ENCODE measurements at places on chromosomes 13 and 19.

GRCh38 chr13:75145927-75146326 lies 336.0 kb downstream of the TBC1D4 start:
- DNase-seq, result no peak

DNA sequence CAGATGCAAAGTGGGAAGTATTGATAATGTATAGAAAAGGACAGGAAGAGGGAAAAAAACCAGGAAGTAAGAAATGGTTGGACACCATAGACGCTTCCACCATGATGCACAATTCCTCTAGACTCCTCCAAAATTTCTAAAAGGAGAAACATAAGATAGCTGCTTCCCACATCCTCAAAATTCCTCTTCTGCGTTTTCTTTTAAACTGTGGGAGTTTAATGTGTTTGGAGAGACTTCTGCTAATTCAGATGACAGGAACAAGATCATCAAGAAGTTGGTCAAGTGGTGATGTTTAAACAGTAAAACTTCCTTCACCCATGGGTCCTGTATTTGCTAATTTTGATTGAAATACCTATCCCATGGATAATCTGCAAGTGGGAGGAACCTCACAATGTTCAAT lies 130.2 kb downstream of the IRS2 start:
- no peak for DNase-seq

DNA sequence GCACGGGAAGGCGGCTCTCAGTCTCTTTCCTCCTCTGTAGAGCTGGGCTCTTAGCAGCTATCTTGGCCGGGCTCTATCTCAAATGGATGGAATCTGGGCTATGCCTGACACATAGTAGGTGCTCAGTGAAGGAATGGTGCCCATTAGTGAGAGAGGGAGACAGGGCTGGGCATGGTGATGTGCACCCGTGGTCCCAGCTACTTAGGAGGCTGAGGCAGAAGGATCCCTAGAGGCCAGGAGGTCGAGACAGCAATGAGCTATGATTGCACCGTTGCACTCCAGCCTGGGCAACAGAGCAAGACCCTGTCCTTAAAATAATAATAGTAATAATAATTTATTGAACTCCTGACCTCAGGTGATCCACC lies 14.7 kb downstream of the KLF2 start:
- DNase-seq, result no peak

GRCh38 chr19:1401889-1402217 lies 511 bp upstream of the GAMT start:
- DNase-seq, result no peak

DNA sequence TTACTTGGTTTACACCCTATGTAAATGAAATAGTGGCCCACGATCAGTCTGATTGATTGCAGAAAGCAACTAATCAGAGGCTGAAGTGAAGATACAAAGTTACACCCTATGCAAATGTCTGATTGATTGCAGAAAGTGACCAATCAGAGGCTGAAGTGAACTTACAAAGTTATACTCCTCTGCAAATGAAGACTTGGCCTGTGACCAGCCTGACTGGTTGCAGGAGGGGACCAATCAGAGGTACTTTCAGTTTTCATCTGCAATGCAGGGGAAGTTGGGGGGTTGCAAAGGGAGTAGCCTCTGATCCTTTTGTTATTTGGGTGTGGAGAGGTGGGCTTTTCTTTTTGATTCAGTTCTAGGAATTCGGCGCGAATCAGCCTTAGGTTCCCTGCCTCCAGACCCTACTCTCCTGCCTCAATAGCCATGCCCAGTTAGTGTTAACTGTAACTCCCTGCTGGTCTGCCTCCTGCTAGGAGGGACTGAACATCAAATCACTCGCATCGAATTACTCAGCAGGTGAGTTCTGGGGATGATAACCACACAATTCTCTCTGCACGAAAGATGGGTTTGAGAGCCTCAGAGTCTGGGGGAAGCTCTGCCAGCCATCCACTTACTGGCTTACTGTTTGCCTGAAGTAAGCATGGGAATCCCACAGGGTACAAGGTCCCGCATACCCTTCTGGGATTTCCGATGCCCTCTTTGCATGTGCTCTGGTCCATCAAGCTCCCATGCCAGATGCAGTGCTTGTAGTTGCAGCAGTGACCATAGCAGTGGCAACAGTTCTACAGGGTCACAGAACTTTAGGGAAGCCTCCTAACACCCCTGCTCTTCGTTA lies 7.5 kb downstream of the ARL11 start:
- no peak for DNase-seq

DNA sequence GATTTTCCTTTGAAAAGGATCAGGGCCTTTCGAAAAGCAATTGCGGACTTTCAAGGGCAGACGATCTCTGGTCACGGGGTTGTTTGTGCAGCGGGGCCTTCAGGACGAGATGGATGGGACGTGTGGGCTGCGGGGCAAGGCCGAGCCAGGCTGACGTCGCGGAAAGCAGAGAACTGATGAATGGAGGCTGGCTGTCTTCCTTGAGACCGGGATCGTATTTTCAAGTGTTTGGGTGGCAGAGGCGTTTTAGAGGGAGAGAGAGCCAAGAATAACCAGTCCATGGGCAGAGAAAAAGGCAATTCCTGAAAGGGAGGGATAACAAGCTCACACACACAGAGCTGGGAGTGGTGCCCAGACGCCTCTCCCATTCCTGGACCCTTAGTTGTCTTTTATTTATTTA lies 138.9 kb upstream of the USP29 start:
- no peak for DNase-seq

DNA sequence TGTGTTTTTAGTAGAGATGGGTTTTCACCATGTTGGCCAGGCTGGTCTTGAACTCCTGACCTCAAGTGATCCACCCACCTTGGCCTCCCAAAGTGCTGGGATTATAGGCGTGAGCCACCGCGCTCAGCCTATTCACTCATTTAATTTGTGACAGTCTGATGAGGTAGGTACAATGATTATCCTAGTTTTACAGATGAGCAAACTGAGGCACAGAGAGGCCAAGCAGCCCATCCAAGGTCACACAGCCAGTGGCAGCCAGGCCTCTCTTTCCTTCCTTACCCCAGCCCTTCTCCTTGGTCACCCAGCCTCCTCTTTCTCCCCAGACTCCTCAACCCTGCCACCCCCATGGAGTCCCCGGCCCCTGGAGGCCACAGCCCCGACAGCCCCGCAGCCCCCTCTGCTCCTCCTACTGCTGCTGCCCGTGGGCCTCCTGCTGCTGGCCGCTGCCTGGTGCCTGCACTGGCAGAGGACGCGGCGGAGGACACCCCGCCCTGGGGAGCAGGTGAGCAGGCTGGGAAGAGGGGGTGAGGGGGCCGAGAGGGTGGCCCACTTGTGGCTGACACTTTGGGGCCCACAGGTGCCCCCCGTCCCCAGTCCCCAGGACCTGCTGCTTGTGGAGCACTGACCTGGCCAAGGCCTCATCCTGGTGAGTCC lies 6.1 kb downstream of the FLT3LG start:
- no peak for DNase-seq
